ENCODE measurements at places on chromosomes 7 and 10.

GRCh38 chr7:96303686-96304443 is 18.0 kb downstream of the SLC25A13 start:
- no peak for DNase-seq
- peaks cover 6% of the 10 kb centered on the region for H3K4me1 ChIP-seq
- H3K4me3 ChIP-seq, result no peak overlapping the region
- no peaks in the 10 kb centered on the region for H3K36me3 ChIP-seq
- no peak overlapping the region for H3K27ac ChIP-seq

- H3K27me3 ChIP-seq, result no peaks in the 10 kb centered on the region
- no peaks in the 10 kb centered on the region for H3K36me3 ChIP-seq
- no peak overlapping the region for H3K27ac ChIP-seq
- H3K4me1 ChIP-seq, result no peaks in the 10 kb centered on the region
- H3K4me3 ChIP-seq, result no peak overlapping the region
Measured at GRCh38 chr7:85508642-85509410, 322.0 kb upstream of the SEMA3D start.

- no peaks in the 10 kb centered on the region for H3K36me3 ChIP-seq
- H3K27me3 ChIP-seq, result no peaks in the 10 kb centered on the region
- H3K27ac ChIP-seq, result no peak overlapping the region
Measured at GRCh38 chr10:111478651-111479050, 401.8 kb downstream of the ADRA2A start.

DNA sequence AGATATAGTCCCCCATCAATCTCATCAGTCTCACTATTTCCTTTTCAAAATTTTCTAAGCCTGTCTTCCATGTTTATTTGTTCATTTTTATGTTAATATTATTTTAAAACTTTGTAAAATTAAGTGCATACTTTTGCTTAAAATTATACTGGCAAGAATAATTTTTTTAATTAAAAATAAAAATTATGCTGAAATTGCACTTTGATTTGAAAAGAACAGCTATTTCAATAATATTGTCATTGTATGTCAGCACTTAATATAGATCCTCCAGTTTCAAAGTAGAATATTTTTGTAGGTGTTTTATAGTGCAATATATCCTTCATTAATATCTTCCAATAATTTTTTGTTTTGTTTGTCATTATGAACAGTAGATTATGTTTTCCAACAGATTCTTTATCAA is 99.0 kb upstream of the MAGI2 start:
- H3K27me3 ChIP-seq, result no peaks in the 10 kb centered on the region
- H3K4me1 ChIP-seq, result no peaks in the 10 kb centered on the region
- no peak overlapping the region for H3K4me3 ChIP-seq
- H3K36me3 ChIP-seq, result no peaks in the 10 kb centered on the region

DNA sequence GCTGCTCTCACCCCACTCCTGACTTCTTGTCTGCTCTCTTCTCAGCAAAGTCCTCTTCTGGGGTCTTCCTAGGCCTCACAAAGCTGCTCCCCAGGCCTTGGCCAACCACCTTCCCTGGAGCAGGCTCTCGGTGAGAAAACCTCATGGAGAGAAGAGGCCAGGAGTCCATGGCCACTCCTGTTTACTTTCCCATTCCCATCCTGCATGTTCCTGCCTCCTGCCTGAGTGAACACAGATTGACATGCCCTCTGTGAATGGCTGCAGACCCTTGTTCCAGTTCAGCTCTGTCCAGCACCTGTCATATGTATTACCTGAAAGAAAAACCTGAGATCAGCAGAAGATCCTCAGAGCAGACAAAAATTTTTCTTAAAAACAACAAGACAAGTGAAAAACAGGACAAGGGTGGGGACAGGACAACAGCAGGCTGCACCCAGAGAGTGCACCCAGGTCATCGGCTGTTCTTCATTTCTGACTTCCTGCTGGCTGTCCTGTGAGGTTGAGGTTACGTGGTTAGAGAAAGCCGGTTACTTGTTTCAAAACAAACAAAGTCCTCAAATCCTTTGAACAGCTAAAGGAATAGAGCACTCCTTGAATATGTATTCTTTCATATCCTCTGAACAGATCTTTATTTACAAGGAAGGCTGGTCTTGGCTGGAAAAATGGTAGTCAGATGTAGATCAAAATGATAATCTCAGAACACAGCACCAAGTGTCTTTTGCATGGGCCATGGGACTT is 34.0 kb upstream of the DLD start:
- no peak for DNase-seq
- no peaks in the 10 kb centered on the region for H3K36me3 ChIP-seq
- H3K4me1 ChIP-seq, result peaks cover 20% of the 10 kb centered on the region
- H3K27me3 ChIP-seq, result no peaks in the 10 kb centered on the region
- no peak overlapping the region for H3K4me3 ChIP-seq
- no peak overlapping the region for H3K27ac ChIP-seq

Measured in esophagus squamous epithelium (tissue), 5 donors.